Cerebellar nuclear complex (tissue), 1 donor: ENCODE measurements at places on chromosomes 12 and 14.

GRCh38 chr12:44384136-44384535 is 492.0 kb downstream of the NELL2 start:
- DNase-seq: no peak

DNA sequence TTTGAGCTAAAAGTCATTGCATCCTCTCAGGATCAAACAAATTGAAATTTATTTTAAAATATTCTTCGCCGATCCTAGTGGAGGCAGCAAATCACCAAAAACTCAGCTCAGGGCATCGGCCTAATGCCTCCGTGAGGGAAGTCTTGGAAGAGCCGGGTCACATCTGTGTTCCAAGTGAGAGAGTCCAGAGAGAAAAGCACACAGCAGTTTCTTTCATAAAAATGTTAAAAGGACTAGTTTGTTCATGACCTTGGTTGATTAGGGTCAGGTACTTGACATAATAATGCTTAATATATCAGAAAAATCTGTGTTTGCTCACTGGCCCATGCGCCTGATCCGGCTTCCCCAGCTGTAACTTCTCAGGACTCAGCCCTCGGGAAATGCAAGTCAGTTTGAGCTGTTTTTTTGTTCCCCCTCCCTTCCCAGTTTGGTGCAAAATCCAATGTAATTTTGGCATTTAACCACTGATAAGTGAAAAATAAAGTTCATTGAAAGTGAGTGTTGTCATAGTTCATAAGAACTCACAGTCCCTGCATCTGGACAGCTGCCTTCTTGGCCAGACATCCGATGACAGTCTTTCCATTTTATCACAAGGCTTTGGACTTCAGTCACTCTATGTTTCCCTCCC is 161.7 kb downstream of the CAND1 start:
- no peak for DNase-seq

- no peak for DNase-seq
Observed at GRCh38 chr14:101181446-101182313, 278.2 kb upstream of the RTL1 start.

GRCh38 chr14:104928391-104929133 is 3.9 kb downstream of the PLD4 start:
- DNase-seq: no peak

DNA sequence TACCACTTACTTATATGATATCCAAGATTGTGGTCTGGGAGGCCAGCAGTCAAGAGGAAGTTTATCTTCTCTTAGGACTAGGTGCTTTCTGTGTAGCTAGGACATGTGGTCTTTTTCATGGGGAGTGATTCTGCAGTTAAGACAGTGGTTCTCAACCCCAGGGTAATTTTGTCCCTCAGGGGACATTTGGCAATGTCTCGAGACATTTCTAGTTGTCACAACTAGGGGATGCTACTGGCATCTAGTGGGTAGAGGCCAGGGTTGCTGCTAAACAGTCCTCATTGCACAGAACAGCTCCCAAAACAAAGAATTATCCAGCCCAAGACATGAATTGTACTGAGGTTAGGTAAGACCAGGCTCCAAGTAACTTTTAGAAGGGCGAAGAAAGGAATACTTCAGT is 20.0 kb downstream of the AMDHD1 start:
- DNase-seq: no peak

GRCh38 chr12:129772501-129773493 is 131.0 kb downstream of the TMEM132D start:
- DNase-seq: no peak

DNA sequence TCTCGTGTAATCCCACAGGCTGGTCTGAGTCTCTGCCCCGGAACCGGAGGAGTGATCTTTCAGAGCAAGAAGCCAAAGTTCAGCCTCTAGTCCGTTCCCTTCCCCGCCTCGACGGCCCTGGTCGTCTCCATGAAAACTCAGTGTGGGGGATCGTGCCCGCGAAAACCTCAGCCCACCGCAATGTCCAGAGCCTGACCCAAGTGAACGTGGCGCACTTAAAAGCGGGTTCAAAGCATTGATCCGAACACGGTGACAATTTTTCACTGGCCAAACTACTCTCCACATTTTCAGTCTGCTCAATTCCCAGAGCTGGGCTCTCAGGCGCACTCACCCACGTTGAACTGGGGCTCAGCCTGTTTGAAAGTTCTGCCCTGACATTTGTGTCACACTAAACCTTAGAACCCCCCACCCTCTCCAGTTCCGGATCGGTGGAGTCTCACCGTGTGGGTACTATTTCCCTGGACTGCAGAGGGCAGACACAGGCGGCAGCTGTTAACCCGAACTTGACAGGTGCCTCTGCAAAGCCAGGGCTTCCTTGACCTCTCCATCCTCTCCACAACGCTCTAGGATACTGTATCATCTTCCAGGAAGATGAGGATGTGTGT is 886 bp upstream of the PRICKLE1 start:
- no peak for DNase-seq

- no peak for DNase-seq
Observed at GRCh38 chr12:82730953-82731459, 44.3 kb downstream of the TMTC2 start.

DNA sequence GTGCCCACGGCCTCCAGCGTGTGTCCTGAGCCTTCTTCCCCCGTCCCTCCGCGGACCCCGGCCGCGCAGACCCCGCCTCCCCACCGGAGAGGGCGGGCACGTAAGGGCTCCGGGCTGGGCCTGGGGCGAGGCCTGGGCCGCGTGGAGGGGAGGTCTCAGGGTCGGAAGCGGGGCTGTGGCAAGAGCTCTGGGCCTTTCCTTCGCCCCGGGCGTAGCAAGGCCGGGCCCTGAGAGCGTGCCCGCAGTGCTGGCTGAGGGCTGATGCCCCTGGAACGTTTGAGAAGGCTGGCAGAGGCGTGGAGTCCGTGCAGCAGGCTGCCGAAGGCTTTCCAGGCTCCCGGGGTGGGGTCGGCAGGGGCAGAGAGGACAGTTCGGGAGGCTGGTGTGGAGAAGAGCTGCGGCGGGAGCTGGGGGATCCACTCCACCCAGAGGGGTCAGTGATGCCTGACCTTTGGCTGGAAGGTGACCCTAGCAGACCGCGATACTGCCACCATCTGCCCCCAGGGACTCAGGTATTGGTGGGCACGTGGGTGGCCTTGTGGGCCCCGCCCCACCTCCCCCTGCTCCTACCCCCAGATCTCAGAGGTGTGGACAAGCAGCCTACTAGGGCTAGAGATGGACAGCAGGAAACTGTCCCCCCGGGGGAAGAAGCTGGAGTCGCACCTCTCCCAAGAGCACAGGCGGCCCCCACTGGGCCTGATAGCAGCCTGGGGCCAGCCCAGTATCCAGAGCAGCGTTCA is 558 bp downstream of the TEX22 start:
- DNase-seq: no peak

DNA sequence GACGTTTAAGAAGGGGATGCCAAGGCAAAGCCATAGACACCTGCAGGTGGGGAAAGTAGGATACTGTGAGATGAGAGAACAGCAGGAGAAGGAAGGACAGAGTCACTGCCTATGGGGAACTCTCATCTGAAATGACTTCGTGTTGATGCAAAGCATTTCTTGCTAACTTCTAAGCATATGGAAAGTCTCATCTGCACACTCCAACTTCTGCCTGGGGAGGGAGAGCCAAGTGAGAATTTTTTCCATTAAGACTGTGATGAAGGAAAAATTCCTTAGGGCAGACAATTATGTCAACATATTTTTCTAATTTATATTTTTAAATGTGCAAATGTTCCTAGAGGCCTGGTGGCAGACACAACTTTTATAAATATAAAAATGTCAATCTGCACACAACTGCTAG is 115.3 kb downstream of the IPO8 start:
- no peak for DNase-seq

- no peak for DNase-seq
Observed at GRCh38 chr14:75794615-75795038, 133.6 kb downstream of the TTLL5 start.

GRCh38 chr12:59055204-59055860 is 135.0 kb upstream of the LRIG3 start:
- DNase-seq: no peak

GRCh38 chr12:49962861-49963765 is 1.4 kb downstream of the AQP5 start:
- no peak for DNase-seq
